ENCODE measurements at places on chromosomes 2 and 18.

DNA sequence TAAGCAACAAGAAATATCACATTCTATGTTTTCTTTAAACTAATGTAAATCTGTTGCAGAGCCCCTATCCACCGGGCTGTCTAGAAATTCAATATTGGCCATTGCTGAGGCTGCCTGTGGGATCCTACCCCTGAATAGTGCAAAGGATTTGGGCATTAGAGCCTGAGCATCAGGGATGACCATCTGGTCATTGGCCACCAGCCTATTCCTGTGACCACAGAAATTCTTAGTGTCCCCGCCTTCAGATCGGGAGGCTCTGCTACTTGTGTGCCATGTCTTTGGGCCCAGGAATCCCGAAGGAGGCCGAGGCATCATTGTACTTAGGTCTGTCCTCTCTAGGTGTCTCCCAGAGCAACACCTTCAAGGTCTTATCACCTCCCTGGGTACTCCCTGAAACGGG is 73.8 kb downstream of the HRH4 start:
- DNase-seq: no peak

DNA sequence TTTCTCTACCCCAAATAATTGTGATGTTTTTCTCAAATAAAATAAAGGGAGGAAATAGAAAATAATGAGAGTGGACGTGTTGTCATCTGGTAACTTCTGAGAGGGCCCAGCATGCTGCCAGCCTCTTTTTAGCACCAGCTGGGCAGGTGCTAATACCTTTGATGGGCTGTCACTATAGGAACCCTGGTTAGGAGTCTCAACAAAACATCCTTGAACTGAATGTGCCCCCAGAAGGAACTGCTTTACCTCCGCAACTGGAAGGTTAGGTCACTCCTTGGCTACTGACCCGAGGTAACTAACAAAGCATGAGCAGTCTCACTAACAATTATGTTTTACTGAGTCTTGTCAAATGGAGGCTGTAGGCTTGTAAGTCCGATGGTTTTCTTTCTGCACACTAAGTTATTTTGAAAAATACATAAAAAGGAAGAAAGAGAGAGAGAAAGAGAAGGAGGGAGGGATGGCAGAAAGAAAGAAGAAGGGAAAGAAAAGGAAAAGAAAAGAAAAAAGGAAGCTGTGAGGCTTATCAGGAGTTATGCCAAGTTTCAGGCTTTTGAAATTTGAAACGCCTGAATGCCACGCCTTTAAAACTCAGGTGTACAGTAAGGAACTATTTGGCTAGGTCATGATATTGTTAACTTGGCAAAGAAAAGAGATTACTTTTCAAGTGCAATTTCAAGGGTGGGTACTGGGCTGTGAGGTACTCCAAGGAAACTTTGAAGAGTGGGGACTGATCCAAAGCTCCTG is 91.0 kb downstream of the TGIF1 start:
- DNase-seq: no peak

DNA sequence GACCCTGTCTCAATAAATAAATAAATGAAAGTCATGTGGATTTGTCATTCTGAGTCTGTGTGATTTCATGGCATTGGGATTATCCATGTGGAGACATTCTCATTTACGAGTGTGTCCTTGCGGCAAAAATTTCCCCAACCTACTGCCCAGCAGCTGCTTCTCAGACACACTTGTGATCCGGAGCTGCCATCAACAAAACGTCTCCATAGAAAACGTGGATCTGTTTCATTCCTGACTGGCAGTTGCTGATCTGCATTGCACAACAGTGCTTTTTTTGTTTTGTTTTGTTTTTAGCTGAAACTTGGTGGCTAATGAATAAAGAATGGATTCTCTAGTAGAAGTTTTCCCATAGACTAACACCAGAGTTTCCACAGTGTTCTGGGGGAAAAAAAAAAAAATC is 74.7 kb downstream of the TGIF1 start:
- DNase-seq: no peak

DNA sequence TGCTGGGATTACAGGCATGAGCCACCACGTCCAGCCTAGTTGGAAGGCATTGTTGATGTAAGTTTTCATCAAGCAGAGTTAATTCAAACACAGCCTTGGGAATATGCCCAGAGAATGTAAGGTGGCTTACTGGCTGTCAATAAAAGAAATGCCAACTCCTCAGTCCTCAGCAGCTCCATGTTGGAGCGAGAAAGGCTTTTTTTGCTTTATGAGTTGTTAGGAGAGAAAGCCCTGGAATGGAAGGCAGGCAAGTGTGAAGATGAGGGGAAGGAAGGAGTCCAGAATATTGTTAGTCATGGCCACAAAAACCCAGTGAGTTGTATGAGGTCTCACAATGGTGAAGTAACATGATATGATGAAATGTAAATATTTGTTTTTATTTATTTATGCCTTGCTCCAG is 57.1 kb downstream of the MAP4K4 start:
- DNase-seq: no peak

DNA sequence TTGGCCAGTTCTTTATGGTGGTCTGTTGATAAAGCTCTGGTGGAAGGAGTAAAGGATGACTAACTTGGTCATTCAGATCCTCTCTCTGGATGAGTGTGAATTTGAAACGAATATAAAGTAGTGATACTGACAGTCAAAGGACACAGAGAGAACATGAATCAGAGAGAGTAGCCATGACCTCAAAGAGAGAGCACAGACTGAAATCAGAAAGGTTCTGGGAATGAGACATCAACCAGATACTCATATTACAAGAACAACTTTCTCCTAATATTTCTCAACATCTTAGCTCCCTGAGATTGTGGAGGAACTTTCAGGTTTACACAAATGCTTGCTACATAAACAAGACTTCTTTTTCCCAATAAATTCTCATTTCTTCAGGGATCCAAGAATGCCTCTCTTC is 849.1 kb upstream of the CHAC2 start:
- no peak for DNase-seq

- DNase-seq: no peak
Measured at GRCh38 chr2:54945391-54946219, 104.6 kb downstream of the RTN4 start.

DNA sequence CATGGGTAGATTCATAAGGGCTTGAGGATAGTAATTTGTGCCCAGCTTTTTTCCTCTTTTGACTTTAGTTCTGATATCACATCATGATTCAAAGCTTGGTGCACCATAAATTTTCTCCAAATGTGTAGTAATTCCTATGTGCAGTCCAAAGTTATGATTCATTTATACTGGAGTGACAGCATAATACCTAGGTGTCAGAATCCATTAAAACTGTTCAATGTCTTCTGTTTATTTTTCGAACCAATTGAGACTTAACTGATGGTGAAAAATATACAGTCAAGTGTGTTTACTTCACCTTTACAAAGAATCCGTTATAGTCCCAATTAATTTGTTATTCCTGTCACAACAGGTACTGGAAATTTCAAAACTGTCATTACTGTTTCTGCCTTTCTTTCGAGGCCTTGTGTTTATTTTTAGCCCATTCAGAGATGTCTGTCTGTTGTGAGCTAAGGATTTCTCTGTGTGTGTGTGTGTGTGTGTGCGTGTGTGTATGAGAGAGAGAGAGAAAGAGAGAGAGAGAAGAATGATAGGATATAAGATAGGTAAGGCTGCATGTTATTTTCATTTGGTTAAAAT is 389.7 kb upstream of the ATP5MC3 start:
- DNase-seq: no peak

DNA sequence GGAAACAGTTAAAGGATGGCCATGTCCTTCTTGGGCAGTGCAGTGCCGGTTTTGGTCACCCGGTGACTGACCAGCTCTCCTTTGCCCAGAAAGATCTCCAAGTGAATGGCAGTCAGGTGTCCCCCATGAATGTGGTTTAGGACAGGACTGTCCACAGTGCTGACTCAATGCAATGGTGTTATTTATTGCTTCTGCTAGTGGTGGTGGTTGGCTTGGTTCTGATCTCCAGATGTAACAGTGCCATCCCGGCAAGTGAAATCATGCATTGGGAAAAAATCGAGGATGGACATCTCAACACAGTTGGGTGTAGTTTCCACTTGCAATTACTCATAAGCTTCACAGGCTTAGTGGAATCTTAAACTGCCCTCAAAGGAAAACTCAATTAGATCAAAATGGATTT is 81.9 kb downstream of the TGOLN2 start:
- no peak for DNase-seq

DNA sequence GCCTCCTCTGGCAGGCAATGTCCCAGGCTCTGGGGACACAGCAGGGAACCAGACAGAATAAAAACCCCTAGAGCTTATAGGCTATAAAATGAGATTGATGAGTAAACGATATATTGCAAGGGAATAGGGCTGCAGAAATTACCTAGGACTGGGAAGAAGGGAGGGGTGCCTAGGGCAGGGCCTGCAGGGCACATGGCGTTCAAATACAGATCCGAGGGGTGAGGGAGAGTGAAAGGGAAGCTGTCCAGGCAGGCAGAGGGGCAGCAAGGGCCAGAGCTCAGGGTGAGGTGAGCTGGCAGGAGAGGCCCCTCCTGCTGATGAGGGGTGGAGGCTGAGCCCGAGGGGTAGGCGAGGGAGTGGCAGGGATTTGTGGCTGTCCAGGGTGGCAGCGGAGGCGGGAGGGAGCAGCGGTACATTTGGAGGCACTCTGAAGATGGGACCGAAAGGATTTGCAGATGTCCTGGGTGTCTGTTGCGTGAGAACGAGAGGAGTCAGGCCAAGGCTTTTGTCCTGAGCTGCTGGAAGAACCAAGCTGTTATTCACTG is 33.7 kb downstream of the KCNIP3 start:
- no peak for DNase-seq

DNA sequence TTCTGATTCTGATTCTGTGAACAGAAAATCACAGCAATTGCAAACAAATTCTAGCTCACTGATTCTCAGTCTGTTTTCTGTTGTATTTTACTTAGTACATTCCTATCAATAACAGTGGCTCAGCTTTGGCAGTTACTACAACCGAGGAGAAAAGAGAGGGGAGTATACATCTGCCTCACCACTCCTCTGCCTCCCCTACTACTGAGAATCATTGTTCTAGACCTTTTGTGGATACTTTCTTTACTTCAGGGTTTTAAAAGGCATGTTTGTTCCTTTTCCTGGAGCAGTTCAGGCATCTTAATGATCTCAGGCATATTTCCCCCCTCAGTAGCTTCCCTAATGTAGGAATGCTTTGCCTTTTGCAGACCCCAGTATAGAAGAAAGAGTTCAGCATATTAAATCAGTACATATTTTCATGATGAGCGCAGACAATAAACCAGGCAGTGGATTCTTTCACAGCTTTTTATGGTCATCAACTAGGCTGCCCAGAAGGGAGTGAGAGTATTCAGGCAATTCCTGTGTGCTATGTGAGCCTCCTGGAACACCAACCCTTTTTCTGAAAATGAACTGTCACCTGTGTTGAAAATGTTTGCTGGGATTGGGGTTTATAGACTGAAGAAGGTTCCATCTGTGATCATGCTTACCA is 10.3 kb downstream of the STAMBP start:
- no peak for DNase-seq

GRCh38 chr18:46712406-46712805 is 44.4 kb downstream of the ST8SIA5 start:
- no peak for DNase-seq

- DNase-seq: no peak
Measured at GRCh38 chr2:199419428-199419827, 38.3 kb downstream of the SATB2 start.

DNA sequence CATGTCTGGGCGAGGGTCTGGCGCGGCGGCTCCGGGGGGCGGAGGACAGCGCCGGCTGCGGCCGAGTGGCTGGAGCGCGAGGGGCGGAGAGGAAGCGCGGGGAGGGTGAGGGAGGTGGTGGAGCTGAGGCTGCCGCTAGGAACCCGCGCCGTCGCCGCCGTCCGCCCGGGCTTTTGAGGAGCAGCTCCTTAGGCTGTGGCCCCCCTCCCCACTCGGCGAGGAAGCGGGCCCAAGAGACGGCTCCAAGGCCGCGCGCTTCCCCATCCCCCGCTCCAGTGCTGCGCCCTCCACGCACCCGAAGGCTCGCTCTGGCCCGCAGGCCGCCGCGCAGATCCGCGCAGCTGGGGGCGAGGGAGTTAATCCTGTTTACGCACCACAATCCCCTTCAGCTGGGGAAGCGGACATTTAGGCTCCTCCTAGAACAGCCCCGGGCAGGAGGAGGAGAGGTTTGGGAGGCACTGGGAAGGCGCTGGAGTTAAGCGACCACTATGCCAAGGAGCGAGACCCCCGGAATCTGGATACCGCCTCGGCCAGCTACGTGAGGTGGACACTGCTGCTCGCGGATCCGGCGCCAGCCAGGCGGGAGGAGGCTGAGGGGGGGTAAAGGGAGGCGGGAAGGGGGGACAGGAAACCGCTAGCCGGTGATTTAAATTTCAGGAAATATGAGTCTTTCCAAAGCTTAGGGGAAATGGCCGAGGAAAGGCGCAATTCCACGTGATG is at the start of gene CNRIP1:
TSS of gene CNRIP1 (minus strand) at position 552 of the 720 bp plus-strand sequence. CDS start at position 3, 549 bp downstream.
- DNase-seq: no peak

GRCh38 chr2:100418406-100418962 is 1.0 kb upstream of the CHST10 start:
- DNase-seq: no peak

DNA sequence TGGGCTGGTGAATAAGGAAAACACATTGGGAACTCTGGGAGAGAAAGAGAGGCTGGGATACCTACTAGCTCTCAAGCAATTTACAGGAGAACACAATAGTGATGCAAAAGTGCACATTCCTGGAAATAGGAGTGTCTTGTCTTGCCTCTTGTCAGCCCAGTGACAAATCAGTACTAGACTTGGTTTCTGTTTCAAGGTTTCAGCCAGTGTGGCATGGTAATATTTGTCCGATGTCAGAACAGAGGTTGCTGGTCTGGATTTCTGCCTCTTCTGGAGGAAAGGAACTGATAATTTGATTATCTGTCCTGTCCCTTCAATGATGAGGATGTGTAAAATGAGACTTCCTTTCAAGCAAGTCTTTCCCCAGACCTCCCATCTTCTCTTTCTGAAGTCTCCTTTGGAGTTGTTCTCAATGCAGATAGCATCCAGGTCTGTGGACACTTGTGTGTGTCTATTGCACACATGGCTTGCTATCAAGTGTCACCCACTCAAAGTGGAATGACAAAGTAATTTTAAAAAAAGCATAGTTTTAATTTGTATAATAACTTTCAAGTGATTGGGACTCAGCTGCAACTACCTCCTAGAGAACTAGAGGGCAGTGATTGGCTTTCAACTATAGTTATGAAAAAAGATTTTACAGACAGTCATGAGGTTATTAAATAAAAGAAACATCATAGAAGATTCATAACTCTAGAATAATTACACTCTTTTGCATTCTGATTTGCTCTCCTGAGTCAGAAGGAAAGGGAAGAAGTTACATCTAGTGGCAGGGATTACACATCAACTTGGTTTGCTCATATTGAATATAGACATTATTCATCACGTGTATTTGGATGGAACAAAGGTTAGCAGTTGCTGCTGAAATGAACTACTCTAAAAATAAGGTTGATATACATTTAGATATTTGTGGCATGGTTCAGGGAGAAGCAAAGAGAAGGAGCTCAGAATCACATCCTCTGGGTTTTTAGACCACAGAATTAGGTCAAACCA is 4.5 kb downstream of the GPR39 start:
- DNase-seq: no peak

All from esophagus squamous epithelium (tissue), 5 donors.